ENCODE measurements at places on chromosomes 1 and 21. TPM values are rescaled to one million over a fixed set of nuclear protein-coding genes. Genes with fewer than 3 reads are reported as not detected.

TNFSF18 gene
- 1.1 TPM for total RNA-seq

RGSL1 gene
- total RNA-seq: not detected

ZNF672 gene
- total RNA-seq: 16.6 TPM

NEK2 gene
- total RNA-seq: 0.25 TPM

SPATA17 gene
- total RNA-seq: 1.9 TPM

S100A4 gene
- 42.8 TPM for total RNA-seq

AQP10 gene
- total RNA-seq: not detected

PMVK gene
- total RNA-seq: 42.4 TPM

SLAMF9 gene
- not detected for total RNA-seq

TFF2 gene
- not detected for total RNA-seq

OVAAL gene
- total RNA-seq: not detected

CHD5 gene
- 105 TPM for total RNA-seq

SRGAP2 gene
- 117 TPM for total RNA-seq

ELAPOR1 gene
- 55.3 TPM for total RNA-seq

CFHR5 gene
- not detected for total RNA-seq

SPRR5 gene
- not detected for total RNA-seq

SPATA46 gene
- total RNA-seq: not detected

SPRR2B gene
- total RNA-seq: not detected

PDZK1 gene
- total RNA-seq: 1.7 TPM

KLF18 gene
- total RNA-seq: not detected

MEX3A gene
- 3.2 TPM for total RNA-seq

NTMT2 gene
- not detected for total RNA-seq

HP1BP3 gene
- total RNA-seq: 341 TPM

AMY2A gene
- 2.6 TPM for total RNA-seq

DNALI1 gene
- total RNA-seq: 16.0 TPM

SPRR2D gene
- total RNA-seq: not detected

PSRC1 gene
- 91.0 TPM for total RNA-seq

BRINP2 gene
- total RNA-seq: 66.0 TPM

CFHR4 gene
- total RNA-seq: not detected

AGT gene
- 111 TPM for total RNA-seq

ANGPTL3 gene
- not detected for total RNA-seq

FLG2 gene
- total RNA-seq: not detected

PTGFR gene
- 0.60 TPM for total RNA-seq

PPIH gene
- 23.2 TPM for total RNA-seq

AMY1C gene
- not detected for total RNA-seq

GPR89A gene
- 31.9 TPM for total RNA-seq

TBX19 gene
- total RNA-seq: 0.99 TPM

MCOLN2 gene
- total RNA-seq: 0.59 TPM

TIPRL gene
- 24.7 TPM for total RNA-seq

KCNK2 gene
- 9.8 TPM for total RNA-seq

GABRD gene
- total RNA-seq: 74.9 TPM

All from dorsolateral prefrontal cortex (tissue), 122 donors.